ENCODE measurements at places on chromosomes 16 and 17.

DNA sequence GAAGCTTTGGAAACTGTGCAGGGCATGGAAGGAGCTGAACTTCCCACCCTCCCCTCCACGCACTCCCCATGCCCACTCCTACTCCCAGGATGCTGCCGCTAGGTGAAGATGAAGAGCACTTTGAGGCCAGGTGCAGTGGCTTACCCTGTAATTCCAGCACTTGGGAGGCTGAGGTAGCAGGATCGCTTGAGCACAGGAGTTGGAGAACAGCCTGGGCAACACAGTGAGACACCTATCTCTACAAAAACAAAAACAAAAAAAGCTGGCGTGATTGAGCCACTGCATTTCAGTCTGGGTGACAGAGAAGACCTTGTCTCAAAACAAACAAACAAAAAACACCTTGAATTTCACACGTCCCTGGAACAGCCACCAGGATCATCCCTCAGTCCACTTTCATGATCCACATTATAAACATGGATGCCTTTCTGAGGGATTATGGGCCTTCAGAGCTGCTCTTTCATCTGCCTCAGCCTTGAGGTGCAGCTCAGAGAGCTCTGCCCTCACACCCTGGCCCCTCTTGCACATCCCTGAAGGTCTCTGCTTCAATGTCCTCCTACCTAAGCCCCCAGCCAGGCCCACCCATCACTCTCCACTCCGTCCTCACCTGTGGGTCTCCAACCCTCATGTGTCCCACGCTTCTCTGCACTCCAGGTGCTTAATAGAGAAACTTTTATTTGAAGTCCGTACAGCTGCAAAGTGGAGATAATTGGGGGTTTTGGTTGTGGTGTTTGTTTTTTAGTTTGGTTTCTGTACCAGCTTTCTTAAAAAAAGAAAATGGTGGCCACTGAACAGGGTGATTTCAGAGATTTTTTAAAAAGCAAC, 25.8 kb downstream of the PHB1 start:
- DNase-seq, result no peak

DNA sequence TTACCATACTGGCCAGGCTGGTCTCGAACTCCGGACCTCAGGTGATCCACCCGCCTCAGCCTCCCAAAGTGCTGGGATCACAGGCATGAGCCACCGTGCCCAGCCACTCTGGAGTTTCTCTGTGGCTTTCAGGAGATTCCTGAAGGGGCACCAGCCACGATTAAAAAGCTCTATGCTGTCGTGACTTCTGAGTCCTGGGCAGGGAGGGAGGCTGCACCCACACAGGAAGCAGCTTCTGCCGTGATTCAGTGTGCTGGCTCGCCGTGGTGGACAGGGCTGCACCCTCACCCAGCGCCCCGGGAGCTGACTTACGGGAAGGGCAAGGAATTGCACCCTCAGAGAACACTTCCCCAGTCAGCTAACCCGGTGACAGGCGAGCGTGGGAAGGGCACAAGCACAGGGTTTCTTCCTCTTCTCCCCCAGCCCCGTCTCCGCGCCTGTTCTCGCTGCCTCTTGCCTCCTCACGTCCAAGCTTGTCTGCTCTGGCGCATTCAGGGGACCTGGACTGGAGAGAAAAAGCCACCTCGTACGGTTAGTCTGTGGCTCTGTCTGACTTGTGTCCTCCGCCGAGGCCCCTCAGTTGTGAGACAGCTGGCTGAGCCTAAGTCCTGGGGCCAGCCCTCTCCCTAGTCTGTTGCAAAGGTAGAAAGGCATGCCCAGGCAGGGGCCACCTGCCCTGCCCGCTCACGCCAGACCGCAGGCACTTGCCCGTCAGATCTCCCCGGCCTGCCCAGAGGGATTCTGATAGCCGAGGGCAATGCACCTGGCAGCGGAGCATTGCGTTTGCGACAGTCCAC, 145.0 kb downstream of the SEC14L1 start:
- no peak for DNase-seq

DNA sequence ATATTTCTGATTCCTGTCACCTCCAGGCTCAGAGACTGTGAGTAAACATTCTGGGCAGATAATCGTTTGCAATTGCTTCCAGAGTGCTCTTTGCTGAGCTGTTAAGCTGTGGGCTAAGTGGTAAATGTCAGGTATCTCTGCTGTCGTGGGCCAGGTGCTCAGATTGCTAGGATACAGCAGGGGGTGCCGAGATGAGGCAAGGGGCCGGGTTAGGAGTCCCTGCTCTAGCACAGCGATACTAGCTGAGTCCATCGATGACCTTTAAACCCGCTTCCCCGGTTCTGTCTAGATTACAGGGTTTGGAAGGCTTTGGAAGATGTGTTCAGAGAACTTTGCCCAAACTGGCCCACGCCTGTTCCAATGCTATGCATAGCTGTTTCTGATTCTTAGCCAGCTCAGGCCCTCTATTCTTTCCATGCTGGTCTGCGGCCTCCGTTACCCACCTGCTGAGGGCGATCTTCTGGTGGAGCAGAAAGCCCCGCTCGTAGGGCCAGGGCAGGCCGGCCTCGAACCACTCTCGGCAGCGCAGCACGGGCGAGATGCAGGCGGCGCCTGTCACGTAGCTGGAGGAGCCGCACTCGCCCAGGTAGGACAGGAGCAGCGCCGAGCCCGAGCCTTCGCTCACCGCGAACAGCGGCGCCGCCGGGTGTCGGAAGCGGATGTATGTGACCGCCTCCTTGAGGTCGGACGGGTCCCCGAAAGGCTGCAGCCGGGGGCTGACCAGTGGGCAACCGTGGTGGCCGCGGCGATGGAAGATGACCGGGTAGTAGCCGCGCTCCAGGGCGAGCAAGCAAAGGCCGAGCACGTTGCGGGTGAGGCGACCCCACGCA, 979 bp downstream of the ABHD15 start:
- DNase-seq, result no peak

GRCh38 chr17:82948957-82949356, 109.1 kb upstream of the ZNF750 start:
- DNase-seq, result no peak

DNA sequence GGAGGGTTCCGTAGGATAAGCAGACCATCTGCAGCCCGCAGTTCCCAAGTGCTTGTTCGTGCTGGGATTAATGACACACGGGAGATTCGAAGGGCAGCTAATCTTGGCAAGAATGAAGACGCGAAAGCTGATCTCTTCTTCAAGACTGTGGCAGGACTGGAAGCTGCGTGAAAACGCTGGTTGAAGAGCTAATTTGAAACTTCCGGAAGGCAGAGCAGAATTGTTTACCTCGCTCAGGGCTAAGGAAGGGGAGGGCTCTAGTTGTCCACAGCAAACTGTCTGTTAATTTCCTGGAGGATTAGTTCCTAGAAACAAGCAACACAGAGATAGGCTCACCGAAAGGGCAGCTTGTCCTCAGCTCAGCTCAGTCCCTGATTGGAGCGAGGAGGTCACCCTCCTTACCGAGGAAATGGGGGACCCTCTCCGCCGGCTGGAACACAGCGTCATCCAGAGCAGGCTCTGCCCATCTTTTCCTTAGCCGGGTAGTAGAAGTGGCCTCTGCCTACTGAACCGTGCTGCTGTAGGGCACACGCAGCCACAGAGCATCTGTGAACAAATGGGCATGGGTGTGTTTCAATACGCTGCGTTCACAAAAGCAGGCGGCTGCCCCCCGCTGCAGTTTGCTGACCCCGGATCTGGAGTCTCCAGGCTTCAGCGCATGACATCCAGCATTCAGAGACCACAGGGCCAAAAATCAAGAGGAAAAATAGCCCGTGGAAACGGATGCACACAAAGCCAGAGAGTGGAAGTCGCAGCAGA, 16.7 kb upstream of the BAIAP2 start:
- DNase-seq, result no peak

DNA sequence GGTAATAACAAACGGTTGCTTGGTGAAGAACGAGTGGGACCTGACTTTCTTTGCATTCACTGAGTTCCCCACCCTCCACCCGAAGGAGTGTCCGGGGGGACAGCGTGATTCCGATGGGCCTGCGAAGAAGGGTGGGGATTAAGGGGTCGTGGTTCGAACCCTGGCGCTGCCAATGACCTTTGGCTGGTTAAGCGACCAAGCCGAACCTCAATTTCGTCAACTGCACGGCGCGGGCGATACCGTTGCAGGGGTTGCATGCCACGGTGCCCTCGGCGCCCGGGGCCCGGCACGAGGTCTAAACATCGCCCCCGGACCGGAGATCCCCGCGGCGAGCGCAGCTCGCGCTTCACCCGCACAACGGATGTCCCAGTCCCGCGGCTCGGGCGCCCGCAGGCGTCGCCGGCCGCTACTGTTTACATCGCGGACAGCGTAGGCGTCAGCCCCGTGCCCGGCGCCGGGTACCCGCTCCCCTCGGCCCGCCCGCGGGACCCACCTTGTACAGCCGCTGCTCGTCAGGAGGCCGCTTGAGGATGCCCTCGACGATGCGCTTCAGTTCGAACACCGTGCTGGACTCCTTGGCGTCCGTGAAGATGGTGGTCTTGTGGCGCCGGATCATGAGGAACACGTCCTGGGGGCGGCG, 460 bp downstream of the ELOB start:
- DNase-seq, result no peak

DNA sequence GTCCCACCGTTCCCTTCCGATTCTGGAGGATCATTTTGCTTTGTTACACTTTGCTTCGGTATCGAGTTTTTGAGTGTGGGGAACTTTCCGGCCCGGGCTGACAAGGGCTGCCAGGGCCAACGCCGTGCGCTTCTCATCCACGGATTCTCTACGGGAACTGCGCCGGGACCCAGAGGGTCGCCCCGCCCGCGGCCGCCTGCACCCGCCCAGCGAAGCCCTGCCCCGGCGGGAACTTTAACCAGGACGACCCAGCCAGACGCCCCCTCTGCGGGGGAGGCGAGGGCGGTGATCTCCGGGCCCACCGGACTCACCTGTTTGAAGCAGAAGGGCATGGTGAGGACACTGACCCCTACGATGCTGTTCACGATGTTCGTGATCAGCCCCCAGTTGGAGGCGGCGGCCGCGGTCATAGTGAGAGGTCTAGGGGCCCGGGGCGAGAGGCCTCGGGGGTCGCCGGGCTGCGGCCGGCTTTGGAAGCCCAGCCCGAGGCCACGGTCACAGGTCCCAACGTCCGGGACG, 536 bp downstream of the SLC38A10 start:
- no peak for DNase-seq

DNA sequence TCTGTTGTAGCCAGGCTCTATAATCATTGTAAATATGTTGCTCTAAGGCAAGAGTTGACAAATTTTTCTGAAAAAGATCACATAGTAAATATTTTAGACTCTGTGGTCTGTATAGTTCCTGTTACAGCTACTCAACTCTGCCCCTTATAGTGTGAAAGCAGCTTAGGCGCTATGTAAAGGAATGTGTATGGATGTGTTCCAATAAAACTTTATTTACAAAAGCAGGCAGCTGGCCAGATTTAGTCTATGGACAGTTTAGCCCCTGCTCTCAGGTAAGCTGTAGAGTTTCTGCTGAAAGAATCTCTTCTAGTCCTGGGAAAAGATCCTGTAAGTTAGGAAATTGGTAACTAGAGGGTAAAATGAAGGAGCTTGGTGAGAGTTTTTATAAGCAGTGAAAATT, 133.1 kb downstream of the SALL1 start:
- no peak for DNase-seq

- DNase-seq, result no peak
Measured at GRCh38 chr17:11618861-11619566, 20.7 kb downstream of the DNAH9 start.

DNA sequence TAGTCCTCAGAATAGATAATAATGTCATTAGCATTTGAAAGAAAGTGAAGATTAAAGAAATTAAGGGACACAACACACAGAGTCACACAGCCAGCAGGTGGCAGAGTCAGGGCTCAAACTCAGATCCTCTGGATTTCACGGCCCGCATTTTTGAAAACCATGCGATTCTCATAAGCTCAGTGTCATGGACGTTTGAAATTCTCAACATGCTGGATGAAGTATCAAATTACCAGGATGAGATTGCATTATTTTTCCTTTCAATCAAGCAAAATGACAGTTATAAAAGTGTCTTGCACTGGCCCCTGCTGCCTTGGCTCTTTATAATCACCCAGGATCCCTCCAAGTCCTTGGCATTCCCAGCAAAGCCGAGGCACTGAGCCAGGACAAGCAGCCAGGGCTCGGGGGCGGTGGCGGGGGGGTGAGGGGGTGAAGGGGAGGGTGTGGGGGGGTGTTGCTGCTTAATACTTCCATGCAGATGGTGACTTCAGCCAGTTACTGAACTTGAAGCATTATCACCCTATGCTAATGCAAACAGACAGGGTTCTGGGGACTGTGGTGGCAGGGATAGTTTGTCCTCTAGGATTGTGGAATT, 6.6 kb upstream of the BMERB1 start:
- peak; percentile 36 for DNase-seq

- peak; percentile 43 for DNase-seq
Measured at GRCh38 chr17:42337442-42337841, 49.1 kb downstream of the STAT5A start.

DNA sequence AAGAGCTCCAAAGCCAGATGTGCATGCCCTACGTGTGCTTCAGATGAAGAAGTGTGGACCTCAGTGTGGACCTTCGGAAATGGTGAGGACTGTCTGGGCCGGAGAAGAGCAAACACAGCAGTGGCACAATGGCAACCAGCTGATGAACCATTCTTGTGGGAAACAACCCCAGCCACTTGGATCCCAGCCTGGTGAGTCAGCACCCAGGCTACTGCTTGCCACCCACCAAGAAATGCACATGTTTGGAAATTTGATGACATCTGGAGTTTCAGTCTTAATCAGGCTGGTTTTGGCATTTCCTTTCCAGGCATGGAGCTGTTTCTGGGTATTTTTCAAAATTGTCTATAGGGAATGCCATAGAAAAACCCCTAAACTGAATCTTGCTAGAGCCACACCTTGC, 42.7 kb downstream of the DYNLRB2 start:
- no peak for DNase-seq

DNA sequence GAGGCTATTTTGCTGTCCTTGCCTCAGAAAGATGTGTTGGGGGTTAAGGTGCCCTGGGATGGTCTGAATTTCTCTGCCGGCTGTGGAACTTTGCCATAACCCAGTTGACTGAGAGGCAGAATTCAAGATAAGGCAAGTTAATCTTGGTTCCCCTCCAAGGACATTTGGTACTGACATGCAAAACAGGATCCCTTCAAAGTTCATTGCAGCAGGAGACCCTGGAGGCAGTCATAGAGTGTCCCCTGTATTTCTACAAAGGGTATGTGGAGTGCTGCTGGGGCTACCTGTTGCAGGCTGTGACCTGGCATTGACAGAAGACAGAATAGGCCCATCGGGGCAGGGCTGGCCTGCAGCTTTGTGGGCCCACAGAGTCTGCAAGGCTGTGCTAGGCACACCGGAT, 135.6 kb upstream of the IRX3 start:
- DNase-seq, result no peak

DNA sequence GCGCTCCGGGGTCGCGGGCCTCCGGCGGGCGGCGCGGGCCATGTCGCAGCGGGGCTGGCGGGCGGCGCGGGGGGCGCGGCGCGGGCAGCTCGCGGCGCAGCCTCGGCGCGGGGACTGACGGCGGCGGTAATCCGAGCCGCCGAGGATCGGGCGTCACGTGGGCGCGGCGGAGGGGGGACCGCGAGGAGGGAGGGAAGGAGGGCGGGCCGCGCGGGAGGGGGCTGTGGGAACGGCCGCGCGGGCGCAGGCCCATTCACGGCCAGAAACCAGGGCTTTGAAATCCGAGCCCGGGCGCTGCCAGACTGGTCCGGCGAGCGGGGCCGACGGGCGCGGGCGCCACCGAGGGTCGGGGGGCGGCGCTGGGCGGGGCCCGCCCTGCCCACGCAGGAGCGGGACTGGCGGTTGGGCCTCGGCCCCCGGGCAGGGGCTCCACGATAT, at the start of gene MTSS2:
Gene MTSS2 (minus strand): TSS at position 116 of the 438 bp plus-strand sequence. CDS start 262 bp downstream, outside the sequence.
- DNase-seq, result no peak
